Brain microvascular endothelial cell (primary cell): ENCODE measurements at places on chromosomes 1 and 21.

- DNase-seq: peak; percentile 73
Observed at GRCh38 chr1:162605225-162605927, 26.9 kb upstream of the DDR2 start.

- DNase-seq: no peak
Observed at GRCh38 chr1:30036229-30036547, 687.2 kb downstream of the MATN1 start.

- peak; percentile 57 for DNase-seq
Observed at GRCh38 chr1:161200992-161201835, 953 bp upstream of the NDUFS2 start.

DNA sequence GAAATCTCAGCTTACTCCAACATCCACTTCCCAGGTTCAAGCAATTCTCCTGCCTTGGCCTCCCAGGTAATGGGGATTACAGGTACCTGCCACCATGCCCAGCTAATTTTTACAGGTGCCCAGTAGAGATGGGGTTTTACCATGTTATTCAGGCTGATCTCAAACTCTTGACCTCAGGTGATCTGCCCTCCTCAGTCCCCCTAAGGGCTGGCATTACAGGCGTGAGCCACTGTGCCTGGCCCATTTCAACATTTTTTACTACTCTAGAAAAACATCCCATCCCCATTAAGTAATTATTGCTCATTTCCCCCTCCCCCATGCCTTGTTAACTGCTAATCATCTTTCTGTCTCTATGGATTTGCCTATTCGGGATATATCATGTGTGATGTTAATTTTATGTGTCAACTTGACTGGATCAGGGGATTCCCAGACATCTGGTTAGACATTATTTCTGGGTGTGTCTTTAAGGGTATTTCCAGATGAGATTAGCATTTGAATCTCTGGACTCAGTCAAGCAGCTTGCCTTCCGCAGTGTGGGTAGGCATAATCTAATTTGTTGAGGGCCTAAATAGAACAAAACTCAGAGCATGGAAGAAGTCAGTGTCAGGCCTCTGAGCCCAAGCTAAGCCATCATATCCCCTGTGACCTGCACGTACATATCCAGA is 33.0 kb upstream of the ZBTB8B start:
- DNase-seq: no peak

DNA sequence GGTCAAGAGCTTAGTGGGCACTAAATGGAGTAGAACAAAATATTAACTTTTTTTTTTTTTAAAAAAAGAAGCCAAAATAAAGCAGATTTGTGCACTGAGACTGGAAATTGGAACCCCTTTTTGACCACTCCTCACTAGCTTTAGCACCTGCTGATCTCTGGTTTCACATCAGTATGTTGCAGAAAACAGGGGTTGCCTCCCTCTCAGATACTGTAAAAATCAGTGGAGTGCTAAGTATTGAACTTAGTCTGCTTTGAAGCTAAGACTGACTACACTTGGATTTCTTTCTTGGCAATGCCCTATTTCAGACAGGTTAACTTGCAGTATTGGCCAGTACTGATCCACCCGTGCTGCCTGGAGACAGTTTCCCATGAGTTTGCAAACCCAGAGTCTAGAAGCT is 2.7 kb upstream of the KIAA0040 start:
- DNase-seq: no peak

GRCh38 chr1:226647719-226648118 is 91.4 kb downstream of the ITPKB start:
- no peak for DNase-seq

GRCh38 chr1:205687242-205687641 is 6.9 kb upstream of the SLC45A3 start:
- DNase-seq: no peak

- no peak for DNase-seq
Observed at GRCh38 chr1:219534991-219535390, 77.9 kb downstream of the ZC3H11B start.

- no peak for DNase-seq
Observed at GRCh38 chr1:162422662-162423375, 10.9 kb upstream of the SH2D1B start.

DNA sequence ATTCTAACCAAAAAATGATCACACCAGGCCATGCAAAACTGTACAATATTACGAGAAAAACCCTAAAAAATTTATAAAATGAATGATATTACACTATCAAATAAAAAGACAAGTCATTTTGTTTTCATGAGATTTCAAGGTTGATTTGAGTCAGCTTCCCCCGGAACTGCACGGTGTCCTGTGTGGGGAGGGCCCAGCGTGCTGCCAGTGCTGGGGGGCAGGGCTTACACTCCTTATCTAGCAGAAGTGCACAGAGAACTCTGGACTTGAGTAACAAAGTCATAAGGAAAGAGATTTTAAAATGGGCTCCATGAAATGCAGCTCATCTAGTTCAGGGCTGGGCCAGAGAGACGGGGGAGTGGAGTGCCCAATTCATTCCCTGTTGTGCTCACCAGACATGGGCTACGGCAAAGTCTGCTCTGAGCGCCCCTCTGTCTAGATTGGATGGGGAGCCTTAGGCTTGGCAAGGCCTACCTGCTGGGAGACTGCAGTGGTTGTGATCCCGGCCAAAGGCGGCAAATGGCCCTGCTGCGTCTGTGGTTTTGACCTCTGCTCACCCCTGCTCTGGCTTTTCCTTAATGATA is 50.1 kb downstream of the COQ8A start:
- DNase-seq: peak; percentile 9
